Stimulated activated CD4-positive, alpha-beta T cell treated with anti-CD3 and anti-CD28 coated beads, Interleukin-1b, Interleukin-23, amount 100 ng/mL, for 48 hours (primary cell): ENCODE measurements at places on chromosomes 7 and 10.

GRCh38 chr7:106071999-106072714 lies 40.0 kb downstream of the SYPL1 start:
- DNase-seq: no peak

DNA sequence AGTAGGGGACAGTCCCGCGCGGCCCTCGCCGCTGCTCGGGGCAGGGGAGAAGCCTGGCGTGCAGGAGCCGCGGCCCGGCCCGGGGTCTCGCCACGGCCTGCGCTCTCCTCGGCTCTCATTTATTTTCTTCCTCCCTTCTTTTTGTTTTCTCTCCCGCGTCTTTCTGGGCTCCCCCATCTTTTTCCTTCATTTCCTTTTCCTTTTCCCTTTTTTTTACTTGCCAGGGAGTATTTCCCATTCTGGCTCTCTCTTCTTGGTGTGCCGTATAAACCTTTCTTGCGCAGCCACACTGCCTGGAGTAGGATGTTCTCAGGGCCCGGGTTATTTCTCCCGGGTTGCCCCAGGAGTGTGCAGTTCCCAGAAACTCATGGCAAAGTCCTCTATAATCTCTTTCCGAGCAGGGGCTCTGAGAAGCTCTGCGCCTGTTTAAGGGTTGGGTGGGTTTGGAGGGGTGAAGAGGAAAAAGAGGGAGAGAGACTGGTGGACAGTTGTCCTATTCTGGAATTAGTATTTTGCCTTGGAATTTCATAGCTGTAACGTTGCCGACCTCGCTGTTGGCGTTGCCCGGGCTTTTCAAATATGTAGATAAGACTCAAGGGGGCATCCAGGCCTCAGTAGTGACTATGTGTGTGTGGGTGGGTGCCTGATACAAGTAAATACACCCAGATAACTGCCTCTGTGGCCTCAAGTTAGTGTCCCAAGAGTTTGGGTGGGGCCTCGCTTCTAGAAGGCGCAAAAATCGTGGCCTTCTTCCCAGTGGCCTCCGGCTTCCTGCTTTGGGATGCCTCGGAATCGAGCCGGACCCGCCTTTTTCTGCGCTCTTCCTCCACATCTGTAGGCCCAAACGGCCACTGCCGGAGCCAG lies 4.3 kb upstream of the ZNF503 start:
- DNase-seq: no peak

GRCh38 chr10:129369566-129369965 lies 97.5 kb upstream of the MGMT start:
- DNase-seq: no peak

- no peak for DNase-seq
Observed at GRCh38 chr7:135761751-135762488, 13.3 kb upstream of the FAM180A start.

DNA sequence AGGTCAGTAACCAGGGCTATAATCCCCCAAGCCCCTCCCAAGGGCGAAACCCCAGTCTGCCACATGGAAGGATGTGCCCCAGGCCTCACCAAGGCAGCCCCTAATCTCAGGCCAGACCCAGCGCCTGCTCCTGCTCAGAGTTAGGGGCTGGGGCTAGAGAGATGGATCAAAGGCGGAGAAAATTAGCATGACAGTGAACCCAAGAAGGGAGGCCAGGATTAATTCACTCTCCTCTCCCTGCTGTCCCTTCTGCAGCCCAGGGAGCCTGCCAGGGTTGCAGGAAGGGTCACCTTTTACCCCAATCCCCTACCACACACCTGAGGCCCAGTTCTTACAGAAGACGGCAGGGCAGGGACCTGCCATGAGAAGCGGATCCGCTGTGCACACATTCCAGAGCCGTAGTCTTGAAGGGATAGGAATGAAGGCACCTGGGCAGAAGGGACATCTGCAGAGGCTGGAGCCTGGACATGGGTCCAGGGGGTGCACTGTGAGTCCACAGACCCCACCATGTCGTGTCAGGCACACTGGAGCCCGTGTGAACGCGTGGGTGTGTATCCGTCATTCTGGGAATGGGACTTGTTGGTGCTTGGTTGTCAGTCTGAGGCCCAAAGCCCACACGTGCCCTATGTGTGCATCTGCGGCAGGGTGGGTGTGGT lies 11.9 kb upstream of the ZMIZ1 start:
- DNase-seq: no peak

DNA sequence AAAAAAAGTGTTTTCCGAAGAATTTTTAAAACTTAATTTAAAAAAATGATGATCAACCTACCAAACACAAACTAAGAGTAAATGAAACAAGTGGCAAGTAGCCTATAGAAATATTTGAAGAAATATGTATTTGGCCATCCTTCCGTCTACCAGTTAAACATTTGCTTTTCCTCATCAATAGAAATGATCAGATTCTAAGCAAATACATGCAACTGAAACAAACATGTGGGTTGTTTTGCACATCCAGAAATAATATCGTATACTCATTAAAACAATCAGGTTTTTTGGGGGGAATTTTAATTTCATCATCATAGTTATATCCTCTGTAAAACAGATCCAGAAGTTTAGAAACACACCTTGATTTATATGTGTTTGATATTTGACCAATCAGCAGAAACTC lies 1011.7 kb downstream of the GATA3 start:
- no peak for DNase-seq

DNA sequence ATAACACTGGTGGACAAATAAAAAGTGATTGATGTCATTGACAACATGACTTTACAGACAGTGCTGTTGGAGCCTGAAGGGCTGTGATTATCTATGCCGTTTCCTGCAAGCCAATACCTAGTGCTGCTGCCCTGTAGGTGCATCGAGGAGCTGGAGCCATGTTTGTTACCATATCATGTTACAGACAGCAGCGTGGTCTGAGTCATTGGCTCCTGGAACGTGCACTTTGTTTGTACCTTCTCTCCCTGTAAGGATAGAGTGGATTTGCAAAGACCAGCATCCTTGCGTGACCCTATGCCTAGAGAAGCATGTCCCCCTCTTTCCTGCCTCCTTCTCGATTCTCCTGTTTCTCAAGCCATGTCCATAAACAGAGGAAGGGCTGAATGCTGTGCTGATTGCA lies 597.2 kb downstream of the TYW1 start:
- DNase-seq: no peak

DNA sequence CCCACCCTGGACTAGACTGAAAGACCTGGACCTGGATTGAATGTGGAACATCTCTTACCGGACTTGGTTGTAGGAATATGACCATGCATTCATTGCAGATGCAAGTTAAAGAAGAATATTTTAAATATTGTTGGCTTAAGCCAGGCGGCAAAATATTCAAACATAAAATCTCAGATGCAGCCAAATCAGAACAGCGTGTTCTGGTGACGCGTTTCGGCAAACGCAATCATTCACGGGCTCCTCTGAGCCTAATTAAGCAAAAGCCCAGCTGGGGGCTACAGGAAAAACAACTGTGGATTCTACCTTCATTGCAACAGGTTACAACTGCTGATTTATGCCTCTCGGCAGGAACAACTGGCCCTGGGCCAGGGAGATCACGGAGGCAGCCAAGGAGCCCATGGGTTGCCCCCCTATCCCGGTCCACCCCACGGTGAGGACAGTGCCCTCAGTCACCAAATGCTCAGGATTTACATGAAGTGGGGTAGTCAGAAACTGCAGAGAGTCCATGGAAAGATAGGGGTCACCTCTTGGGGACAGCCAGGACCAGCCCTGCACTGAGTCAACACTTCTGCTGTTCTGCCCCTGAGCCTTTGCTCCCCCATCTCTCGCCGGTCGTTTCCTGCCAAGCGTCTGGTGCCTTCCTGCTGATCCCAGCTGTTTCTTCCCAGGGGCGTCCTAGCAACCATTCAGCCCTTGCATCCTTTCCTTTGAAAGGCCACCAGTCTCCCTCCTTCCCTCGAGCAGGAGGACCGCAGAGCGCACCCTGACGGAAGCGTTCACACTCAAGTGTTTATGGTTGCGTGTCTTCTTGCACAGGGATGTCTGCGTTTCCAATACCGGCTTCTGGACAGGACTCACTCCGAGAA lies 64.4 kb upstream of the SFMBT2 start:
- DNase-seq: no peak

GRCh38 chr7:75729851-75730274 lies 8.9 kb downstream of the HIP1 start:
- DNase-seq: no peak
